Kasumi-1 (cell line): ENCODE measurements at places on chromosomes 2 and 18.

GRCh38 chr18:24762511-24762910 lies 302.1 kb downstream of the HRH4 start:
- DNase-seq: no peak

DNA sequence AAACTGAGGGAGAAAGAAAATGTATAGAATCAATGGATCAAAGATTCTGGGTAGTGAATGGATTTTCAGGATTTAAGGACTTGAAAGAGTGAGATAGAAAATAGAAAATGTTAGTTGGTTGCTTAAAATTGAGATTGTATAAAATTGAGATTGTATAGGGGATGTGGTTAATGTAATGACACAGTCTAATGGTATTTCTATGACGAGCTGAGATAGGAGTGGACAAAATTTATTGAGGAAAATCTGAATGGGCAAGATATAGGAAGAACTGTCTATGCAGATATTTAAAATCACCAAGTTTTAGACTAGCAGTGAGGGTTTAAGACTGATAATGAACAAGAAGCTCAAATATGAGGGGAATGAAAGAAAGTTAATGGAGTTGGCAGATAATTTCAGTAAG lies 406.6 kb downstream of the NYAP2 start:
- no peak for DNase-seq

GRCh38 chr2:118689456-118689855 lies 158.0 kb downstream of the EN1 start:
- DNase-seq: no peak

DNA sequence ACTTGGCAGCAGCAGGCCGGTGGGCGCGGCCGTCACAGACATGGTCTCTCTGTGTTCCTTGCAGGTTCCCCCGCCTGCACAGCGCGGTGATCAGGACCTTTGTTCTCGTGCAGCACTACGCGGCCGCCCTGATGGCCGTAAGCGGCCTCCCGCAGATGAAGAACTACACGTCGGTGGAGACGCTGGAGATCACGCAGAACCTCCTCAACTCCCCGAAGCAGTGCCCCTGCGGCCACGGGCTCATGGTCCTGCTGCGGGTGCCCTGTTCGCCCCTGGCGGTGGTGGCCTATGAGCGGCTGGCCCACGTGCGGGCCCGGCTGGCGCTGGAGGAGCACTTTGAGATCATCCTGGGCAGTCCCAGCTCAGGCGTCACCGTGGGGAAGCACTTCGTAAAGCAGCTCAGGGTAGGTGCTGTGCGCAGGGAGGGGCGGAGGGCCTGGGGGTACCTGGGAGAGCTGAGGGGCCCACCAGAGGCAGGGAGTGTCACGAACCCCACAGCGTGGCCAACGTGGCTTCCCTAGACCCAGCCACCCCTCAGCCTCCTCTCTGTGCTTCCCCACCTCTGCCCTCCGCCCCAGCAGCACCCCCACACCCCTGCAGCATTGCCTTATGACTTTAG lies 59.3 kb downstream of the NTSR2 start:
- DNase-seq: no peak

- DNase-seq: no peak
These were observed 91.5 kb upstream of the SIX3 start for GRCh38 chr2:44850016-44850415.

DNA sequence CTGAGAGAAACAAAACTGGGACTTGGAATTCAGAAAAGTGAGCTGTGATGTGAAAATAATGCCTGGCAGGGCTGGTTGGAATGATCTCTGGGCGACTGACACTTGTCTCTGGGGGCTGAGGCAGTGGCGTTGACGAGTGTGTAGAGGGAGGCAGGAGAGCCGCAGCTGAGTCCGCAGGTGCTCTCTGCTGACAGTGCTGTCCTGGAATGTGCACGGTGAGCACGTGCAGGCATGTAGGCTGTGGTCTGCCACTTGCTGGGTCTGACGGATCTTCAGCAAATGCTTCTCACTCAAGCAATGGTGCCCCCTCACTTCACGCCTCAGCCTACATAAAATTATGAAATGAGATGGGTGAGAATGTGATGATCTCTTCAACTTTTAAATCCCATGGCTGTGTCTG lies 38.5 kb upstream of the ATP9B start:
- DNase-seq: no peak

DNA sequence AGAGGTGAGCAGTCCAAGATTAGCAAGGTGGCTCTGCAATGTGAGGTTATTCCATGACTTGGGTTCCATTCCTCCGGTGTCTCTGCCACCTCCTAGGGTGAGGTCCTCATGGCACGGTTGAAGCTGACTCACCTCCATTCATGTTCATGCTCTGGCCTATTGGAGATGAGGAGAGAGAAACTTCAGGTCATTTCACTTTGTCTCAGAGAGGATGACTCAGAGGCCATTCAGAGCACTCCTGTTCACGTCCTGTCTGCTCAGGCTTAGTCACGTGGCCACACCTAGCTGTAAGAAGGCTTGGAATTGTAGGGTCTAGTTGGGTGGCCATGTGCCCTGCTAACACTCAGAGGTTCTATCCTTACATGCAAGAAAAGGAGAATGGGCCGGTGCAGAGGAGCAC lies 67.5 kb upstream of the MBOAT2 start:
- DNase-seq: no peak

- DNase-seq: no peak
These were observed 91.7 kb upstream of the CTAGE1 start for GRCh38 chr18:22509423-22509822.

GRCh38 chr2:144041612-144042011 lies 478.3 kb downstream of the ZEB2 start:
- DNase-seq: peak; percentile 20

- DNase-seq: no peak
These were observed 838.1 kb upstream of the ACVR2A start for GRCh38 chr2:147006736-147007141.

DNA sequence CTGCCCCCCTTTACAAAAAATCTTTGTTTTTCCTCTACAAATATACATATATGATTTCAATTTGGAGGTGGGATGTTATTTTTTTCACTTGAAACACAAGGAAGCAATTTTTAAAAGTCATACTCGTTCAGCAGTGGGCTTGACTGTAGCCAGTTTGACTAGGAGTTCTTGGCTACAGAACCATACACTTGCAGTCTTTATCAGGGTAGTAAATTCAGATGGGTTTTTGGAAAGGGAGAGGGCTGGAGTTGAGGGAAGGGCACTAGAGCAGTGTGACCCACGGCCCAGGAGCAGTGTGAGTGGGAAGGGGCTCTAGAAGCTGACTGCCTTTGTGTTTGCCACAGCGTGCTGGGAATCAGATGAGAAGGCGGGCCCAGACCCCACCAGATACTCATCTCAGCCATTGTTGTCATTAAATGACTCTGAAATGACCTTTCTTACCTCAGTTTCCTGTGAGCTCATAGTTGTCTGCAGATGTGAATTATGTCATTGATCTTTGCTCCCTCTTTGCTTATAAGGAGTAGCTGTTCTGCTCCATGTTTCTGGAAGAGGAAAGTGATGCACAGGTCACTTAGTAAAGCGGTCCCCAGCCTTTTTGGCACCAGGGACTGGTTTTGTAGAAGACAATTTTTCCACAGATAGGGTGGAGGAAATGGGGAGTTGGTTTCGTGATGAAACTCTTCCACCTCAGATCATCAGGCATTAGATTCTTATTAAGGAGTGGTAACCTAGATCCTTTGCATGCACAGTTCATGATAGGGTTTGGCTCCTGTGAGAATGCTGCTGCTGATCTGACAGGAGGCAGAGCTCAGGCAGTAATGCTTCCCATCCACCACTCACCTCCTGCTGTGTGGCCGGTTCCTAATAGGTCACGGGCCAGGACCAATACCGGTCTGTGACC lies 116.8 kb downstream of the SPTBN1 start:
- DNase-seq: no peak

GRCh38 chr18:830315-830901 lies 18.4 kb upstream of the YES1 start:
- DNase-seq: peak; percentile 94

DNA sequence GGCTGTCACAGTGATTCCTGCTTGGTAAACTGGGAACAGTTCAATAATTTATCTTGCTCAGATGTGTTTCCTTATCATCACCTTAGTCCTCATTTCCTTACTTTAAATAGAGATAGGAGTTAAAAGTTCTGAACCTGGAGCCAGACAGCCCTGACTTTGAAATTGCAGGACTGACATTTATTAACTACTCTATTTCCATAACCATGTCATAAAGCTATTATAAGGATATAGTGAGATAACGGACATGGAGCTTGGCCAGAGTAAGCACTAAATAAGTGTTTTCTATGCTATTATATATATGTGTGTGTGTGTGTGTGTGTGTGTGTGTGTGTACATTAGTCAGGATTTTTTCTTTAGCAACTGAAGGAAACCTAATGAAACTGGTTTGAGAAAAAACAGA lies 13.1 kb downstream of the NT5DC4 start:
- DNase-seq: no peak

GRCh38 chr2:178482437-178482836 lies 2.2 kb downstream of the PLEKHA3 start:
- DNase-seq: no peak

DNA sequence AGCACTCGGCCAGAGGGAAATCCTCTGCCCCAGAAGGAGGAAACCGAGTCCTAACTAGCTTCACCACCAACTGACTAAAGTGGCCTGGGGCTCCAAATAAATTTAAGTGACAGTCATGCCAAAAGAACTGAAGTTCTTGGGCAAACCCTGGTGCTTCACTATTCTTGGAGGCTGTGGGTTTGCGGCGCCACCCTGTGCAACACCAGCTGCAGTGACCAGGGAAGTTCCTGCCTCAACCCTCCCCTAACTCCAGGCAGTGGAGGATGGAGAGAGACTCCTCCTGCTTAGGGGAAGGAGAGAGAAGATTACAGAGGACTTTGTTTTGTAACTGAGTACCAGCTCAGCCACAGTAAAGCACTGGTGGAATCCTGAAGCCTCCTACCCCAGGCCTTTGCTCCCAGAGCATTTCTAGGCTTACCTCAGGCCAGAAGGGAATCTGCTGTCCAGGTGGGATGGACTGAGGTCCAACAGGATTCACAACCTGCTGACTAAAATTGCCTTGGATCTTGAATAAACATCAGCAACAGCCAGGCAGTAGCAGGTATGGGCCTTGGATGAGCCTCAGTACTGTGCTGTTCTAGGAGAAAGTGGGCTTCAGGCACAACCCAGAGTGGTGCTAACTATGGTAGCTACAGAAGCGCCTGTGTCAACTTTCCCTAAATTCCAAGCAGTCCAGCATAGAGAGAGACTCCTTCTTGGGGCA lies 29.4 kb upstream of the BMP10 start:
- DNase-seq: no peak

DNA sequence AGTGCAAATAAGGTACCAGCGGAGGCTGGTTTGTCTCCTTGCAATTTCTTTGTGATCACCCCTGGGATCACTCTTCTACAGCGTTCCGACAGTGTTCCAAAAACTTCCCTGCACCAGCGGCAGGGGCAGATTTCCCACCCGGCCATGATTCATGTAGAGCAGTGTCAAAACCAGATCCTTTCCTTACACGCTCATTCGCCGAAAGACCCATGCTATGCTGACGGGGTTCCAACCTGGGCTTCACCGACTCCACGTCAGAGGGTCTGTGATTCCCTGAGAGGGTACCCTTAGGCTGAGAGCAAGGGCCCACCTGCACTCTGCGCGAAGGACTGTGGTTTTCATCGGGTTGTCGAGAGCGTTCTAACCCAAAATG lies 423 bp upstream of the TTC27 start:
- peak; percentile 26 for DNase-seq

DNA sequence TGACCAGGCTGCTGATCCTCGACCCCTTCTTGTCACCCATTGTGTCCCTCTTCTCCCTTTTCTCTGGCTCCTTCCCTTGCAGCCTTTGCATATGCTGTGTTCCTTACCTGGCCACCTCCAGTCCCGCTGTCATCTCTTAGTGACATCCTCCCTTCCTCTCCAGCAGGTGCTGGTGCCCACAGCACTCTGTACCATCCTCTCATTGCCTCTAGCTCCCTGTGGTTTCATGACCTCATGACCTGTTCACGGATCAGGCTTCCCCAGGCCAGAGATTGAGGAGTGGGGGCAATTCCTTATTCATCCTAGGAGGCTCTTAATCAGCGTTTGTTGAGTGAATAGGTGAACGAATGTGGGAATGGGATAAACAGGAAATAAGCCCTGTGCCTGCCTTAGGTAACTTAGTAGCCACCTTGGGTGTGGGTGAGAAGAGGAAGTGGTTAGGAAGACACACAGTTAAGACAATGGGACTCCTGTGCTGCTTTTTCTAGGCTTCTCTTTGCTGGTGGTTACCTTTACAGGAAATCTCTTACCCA lies 35.5 kb downstream of the ITGA6 start:
- DNase-seq: peak; percentile 77
